ENCODE measurements at places on chromosomes 7 and 10. TPM values are rescaled to one million over a fixed set of nuclear protein-coding genes. Genes with fewer than 3 reads are reported as not detected.
A peak's percentile ranks its signal among the peaks of the same experiment; 100 is the strongest.

SCIN gene
- total RNA-seq: 0.20 TPM

PLA2G12B gene
- not detected for total RNA-seq

DNA sequence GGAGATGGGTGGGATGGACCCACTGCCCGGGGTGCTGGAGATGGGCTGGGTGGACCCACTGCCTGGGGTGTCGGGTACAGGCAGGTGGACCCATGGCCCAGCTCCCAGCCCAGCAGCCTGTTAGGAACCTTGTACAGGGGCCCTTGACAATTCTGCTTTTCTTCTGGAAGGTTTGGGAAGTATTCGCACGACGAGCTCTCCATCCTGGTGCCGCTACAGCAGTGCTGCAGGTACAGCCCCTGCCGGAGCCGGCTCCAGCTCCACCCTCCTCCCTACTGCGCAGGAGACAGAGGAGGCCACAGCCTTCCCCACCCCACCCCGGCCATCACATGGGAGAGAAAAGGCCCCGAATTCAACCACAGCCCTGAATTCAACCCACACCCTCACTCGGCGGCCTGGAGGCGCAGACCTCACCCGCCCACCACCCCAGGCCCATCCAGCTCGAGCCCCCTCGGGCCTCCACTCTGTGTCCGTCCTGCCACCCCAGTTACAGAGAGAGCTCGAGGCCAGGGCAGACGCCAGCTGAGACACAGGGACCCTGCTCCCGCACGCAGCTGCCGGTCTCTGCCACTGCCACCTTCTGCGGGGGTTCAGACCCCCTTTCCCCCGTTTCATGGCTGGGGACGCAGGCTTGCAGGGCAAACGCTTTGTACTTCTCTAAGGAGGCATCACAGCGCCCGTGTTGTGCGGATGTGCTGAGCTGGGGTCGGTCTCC, 31.3 kb upstream of the FOXL3 start:
- H3K36me3 ChIP-seq: no peaks in the 10 kb centered on the region
- DNase-seq: no peak
- no peak overlapping the region for H3K27ac ChIP-seq

DNA sequence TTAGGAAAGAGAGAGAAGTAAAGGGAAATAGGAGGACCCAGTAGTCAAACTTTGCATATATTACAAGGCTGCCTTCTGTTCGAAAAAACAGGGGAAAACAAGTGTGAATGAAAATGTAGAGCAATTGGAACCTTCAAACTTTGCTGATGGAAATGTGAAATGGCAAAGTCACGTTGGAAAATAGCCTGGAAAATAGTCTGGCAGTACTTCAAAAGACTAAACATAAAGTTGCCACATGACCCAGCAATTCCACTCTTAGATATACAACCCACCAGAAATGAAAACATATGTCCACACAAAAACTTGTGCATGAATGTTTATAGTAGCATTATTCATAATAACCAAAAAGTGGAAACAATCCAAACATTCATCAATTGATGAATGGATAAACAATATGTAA, 78.6 kb upstream of the IFRD1 start:
- H3K4me1 ChIP-seq: no peaks in the 10 kb centered on the region
- H3K27me3 ChIP-seq: no peaks in the 10 kb centered on the region
- DNase-seq: no peak
- no peak overlapping the region for H3K4me3 ChIP-seq

DNA sequence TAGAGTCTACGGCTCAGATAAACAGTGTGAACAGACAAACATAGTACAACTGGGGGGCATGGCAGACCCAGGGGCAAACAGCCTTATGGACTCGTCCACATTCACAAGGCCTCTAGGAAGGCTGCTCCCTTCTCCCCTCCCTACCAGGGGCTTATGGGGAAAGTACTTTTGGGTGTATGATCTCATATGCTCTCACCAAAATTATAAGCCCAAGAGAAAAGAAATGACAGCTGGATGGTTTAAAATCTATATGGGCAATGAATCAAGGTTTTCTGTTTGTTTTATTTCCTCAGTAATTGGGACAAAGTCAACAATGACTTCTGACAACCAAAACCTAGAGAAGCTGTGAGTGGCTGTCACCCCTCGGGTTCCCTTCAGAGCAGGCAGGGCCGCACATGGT, 144.4 kb downstream of the PKD1L1 start:
- H3K4me1 ChIP-seq: no peaks in the 10 kb centered on the region
- H3K27ac ChIP-seq: no peak overlapping the region
- H3K4me3 ChIP-seq: no peak overlapping the region
- DNase-seq: no peak

GRCh38 chr10:70324339-70324861, 40.6 kb upstream of the NPFFR1 start:
- no peak for DNase-seq
- peaks cover 9% of the 10 kb centered on the region for H3K4me1 ChIP-seq
- H3K27ac ChIP-seq: no peak overlapping the region
- no peaks in the 10 kb centered on the region for H3K27me3 ChIP-seq
- no peaks in the 10 kb centered on the region for H3K36me3 ChIP-seq

DNA sequence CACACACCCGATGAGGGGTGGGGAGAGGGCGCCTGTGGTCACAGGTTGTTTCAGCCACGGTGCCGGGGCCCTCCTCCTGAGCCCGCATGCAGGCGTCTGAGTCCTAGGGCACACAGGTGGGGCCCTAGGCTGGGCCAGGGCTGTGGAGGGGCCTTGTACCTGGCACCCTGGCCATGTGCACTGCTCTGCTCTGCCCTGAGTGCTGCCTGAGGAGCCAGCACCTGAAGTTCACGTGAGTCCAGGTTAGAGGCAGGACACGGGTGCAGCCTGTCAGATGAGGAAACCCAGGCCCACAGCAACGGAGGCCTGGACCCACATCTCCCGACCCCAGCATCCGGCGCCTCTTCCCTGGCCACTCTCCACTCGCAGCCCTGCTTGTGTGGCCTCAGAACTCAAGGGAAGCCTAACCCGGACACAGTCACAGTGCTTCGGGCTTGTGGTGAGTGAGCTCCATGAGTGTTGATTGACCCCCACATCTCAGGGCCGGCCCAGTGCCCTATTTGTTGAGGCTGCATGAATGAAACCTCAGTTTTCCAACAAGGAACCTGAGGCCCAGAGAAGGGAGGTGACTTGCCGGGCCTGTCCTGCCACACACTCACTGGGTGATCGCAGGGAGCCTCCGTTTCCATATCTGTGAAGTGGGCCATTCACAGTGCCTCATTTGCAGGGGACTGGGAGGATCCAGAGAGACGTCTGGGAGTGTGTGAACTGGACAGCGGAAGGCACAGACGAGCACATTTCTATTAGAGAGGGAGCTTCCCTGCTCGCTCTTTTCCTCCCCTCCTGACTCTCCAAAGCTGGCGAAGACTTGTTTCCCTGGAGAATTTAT, 39.6 kb downstream of the PPIF start:
- no peak overlapping the region for H3K4me3 ChIP-seq
- no peaks in the 10 kb centered on the region for H3K36me3 ChIP-seq
- DNase-seq: no peak
- H3K4me1 ChIP-seq: no peaks in the 10 kb centered on the region

DNA sequence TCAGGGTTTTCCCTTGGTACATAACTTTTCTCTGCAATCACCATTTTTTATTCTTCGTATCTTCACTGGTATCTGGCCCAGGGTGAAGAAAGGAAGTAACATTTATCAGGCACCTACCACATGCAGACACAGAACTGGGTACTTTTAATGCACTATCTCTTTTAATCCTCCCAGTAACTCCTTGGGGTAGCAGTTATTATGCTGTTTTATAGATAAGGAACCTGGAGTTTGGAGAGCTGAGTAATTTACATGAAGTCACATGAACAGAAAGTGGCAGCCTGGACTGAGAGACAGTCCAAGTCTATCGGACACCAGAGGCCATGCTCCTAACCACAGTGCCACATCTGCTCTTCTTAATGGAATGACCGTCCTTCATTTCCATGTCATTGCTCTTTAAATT, 117.1 kb upstream of the PODXL start:
- no peaks in the 10 kb centered on the region for H3K4me1 ChIP-seq
- no peaks in the 10 kb centered on the region for H3K27me3 ChIP-seq
- H3K36me3 ChIP-seq: no peaks in the 10 kb centered on the region
- no peak for DNase-seq

DNA sequence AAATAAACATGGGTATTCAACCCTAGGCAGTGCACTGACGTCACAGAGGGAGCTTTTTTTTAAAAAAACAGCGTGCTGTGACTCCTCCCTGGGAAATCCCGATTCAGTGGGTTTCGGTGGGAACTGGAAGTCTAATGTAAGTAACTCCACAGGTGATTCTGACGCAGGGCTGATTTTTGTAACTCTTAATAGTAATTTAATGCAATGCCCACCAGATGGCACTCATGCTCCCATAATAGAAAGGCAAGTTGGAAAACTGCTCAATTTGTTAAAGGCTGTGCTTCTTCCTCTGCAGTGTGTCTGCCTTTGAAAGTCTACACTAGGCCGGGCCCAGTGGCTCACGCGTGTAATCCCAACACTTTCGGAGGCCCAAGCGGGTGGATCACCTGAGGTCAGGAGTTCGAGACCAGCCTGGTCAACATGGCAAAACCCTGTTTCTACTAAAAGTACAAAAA, 10.9 kb upstream of the RSU1 start:
- no peak overlapping the region for H3K27ac ChIP-seq
- H3K36me3 ChIP-seq: no peaks in the 10 kb centered on the region
- no peaks in the 10 kb centered on the region for H3K4me1 ChIP-seq
- no peak overlapping the region for H3K4me3 ChIP-seq
- peak; percentile 71 for DNase-seq
